ENCODE measurements at places on chromosomes 2 and 18.

DNA sequence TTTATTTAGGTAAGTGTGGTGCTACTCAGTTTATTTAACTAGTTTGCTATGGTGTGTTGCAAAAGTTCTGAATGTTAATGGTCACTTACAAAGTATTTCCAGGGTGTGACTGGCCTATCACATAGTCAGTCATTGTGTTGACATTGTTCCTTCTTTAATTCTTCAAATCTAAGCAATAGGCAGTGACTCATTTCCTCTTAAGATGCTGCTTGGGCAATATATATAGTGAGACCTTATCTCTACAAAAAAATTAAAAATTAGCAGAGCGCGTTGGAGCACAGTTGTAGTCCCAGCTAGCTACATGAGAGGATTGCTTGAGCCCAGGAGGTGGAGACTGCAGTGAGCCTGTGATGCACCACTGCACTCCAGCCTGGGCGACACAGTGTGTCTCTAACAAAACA is 5.8 kb upstream of the CCDC88A start:
- DNase-seq, result no peak

- DNase-seq, result no peak
Observed at GRCh38 chr2:104969564-104969963, 68.3 kb upstream of the MRPS9 start.

DNA sequence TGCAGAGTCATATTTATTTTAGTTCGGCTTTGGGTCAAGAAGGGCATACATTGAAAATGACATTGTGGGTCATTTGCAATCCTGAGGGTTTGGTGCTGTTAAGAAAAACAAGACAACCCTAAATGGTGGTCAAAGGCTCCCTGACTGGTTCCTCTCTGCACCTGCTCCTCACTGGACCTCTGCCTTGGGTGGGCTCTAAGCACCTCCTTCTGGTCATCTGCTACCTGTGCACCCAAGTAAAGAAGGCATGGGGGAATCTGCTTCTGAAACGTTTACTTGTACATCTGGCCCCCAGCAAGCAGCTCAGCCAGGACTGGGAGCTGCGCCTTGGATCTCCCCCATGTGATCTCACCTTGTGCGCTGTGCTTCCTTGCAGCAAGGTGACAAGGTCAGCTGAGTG is 55.2 kb upstream of the MAL start:
- no peak for DNase-seq

GRCh38 chr2:174802459-174802858 is 38.2 kb upstream of the CHRNA1 start:
- DNase-seq, result no peak

- no peak for DNase-seq
Observed at GRCh38 chr2:99911736-99912135, 230.7 kb downstream of the AFF3 start.

- DNase-seq, result no peak
Observed at GRCh38 chr2:5290900-5291546, 401.2 kb upstream of the SOX11 start.

GRCh38 chr2:105645938-105646773 is 98.6 kb upstream of the NCK2 start:
- DNase-seq, result no peak

DNA sequence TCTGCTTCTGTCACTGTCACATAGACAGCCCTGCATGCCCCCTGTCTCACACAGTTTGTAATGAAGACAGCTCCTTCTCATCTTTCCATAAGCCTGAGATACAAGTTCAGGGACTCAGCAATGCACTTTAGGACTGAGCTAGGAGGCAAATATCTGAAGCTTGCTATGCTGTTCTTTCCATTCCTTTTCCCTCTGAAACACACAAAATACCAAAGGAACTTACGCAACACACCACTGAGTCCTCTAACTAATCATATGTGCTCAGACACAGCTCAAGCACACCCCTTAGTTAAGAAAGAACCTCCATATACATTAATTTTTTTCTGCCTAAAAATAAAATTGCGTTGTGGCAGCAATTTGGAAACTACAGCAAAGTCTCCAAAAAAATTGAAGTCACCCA is 17.9 kb downstream of the SERPINB8 start:
- no peak for DNase-seq

GRCh38 chr2:102678442-102678841 is 59.1 kb downstream of the SLC9A2 start:
- DNase-seq, result no peak

DNA sequence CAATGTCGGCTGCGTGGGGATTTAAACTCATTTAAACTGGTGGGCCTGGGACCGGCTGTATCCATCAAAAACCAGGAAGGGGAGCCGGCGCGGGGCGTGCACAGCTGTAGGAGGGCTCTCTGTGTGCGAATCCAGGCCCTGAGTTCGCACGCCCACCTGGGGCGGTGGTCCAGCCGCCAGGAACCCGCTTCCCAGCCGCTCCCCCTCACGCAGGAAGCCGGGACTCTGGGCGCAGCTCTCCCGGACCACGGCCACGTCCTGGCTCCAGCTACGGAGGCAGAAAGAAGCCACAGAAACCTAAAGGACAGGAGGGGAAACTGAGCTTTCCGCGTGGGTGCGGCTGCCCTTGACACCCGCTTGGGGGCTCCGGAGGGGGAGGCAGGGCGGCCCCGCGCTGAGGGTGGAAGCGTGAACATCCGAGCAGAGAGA is 80.6 kb downstream of the GFPT1 start:
- no peak for DNase-seq

GRCh38 chr2:152559008-152559407 is 158.3 kb downstream of the PRPF40A start:
- no peak for DNase-seq

- no peak for DNase-seq
Observed at GRCh38 chr18:13511961-13512577, 214.3 kb downstream of the FAM210A start.

DNA sequence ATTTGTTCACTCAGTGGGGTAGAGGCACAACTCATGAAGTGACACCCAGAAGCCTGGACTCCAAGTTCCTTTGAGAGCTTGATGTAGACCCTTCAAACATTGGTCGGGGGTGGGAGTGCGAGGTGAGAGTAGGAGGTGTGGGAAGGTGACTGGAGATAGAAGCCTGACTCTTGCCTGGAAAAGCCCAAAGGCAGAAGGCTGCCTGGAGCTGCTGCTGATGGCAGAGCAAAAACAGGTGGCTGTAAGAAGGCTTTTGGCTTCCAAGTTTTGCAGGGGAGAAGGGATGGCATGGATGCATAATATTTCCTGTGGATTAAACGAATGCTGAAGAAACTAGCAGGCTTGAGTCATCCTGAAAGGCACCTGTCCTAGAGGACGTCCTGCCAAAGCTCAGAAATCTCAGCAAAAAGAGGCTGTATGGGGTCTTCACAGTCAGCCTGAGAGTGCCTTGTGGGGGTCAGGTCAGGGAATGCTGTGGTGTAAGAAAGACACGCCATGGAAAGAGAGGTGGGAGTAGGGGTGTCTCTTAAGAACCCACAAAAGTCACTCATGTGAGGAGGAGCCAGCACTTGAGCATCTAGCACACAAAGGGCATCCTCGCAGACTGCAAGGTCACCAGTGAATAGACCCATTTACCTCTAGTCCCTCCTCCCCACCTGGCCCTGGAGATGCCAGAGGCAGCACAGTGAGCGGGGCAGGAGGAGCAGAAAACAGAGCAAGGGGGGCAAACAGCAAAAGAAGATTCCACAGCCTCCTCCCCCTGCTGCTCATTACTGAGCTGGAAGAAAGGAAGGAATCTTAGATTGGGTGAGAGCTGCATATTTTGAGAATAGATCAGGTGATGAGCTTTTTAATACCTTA is 37.5 kb downstream of the FASTKD2 start:
- DNase-seq, result no peak

- no peak for DNase-seq
Observed at GRCh38 chr2:20428717-20429490, 18.0 kb upstream of the RHOB start.

- no peak for DNase-seq
Observed at GRCh38 chr2:11542275-11542819, 8.5 kb downstream of the GREB1 start.

GRCh38 chr2:11458753-11459152 is 7.2 kb downstream of the E2F6 start:
- DNase-seq, result no peak

GRCh38 chr2:15579641-15580040 is 12.0 kb upstream of the DDX1 start:
- no peak for DNase-seq

DNA sequence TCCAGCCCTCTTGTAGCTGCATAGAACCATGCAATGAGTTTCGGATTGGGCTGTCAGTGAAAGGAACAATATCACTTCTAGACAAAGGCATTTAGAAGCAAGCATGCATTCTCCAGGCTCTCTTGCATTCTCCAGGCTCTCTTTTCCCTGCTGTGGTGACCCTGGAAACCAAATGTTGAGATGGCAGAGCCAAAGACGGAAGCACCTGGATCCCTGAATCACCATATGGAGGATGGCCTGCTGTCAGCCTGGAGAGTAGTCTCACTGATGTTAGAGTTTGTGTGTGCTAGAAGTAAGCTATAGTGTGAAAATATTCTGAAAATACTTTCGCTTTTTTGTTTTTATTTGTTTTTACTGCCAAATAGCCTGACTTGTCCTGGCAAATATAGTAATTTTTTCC is 203.9 kb downstream of the C1D start:
- DNase-seq, result no peak

GRCh38 chr2:70938586-70938950 is 2.9 kb downstream of the ATP6V1B1 start:
- no peak for DNase-seq

GRCh38 chr2:241550616-241551580 is 7.6 kb upstream of the BOK start:
- DNase-seq, result no peak

GRCh38 chr2:146246736-146247523 is 1597.9 kb upstream of the ACVR2A start:
- DNase-seq, result no peak

GRCh38 chr2:7706791-7707190 is 789.6 kb downstream of the RNF144A start:
- no peak for DNase-seq

DNA sequence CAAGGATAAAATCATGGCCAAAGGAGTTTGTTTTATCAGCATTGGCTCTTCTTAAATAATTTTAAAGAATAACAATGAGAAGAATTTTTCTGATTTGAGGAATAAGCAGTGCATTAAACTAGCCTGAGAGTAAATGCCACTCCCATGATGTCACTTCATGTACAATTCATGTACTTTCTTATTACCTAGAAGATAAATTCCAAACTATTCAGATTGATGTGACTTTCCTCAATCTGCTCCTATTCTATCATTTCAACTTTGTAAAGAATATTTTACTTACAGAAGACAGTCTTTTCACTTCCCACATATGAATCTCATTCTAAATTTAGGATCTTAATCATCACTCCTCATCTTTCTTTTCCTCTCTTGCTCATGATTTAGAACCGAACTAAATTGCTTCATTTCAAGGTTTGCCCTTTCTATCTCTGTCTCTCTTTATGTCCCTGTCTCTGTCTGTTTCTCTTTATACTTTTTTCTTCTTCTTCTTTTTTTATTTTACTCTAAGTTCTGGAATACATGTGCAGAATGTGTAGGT is 1142.0 kb upstream of the PIK3C3 start:
- no peak for DNase-seq

- no peak for DNase-seq
Observed at GRCh38 chr2:174112073-174112472, 136.3 kb downstream of the OLA1 start.

GRCh38 chr2:72914206-72914559 is 3.1 kb upstream of the EMX1 start:
- no peak for DNase-seq

DNA sequence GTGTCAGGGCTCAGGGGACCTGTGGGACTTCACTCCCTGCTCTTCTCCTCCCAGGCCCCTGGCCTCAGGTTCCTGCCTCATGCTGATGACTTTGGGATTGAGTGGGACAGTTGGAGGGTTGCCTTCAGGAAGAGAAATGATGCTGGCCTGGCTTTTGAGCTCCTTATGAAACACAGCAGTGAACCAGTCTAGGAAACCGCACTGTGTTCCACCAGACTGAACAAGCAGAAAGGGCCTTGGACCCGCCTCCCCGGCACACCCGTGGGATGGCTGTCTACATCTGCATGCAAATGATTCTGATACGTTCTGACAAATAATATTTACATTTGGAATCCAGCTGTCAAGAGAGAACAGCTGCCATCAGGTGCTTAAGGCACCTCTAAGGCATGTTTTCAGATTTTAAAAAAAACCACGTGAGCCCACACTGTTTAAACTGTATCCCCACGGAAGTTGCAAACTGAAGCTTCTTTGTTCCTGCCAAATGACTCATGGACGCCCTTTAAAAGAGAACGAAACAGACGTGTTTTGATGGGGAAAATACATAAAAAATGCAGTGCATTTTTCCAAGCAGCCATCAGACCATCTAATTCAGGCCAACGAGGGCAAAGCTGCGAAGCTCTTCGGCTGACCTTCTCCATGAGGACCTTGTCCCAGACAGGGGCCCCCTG is 27.6 kb upstream of the ASAP2 start:
- DNase-seq, result no peak

DNA sequence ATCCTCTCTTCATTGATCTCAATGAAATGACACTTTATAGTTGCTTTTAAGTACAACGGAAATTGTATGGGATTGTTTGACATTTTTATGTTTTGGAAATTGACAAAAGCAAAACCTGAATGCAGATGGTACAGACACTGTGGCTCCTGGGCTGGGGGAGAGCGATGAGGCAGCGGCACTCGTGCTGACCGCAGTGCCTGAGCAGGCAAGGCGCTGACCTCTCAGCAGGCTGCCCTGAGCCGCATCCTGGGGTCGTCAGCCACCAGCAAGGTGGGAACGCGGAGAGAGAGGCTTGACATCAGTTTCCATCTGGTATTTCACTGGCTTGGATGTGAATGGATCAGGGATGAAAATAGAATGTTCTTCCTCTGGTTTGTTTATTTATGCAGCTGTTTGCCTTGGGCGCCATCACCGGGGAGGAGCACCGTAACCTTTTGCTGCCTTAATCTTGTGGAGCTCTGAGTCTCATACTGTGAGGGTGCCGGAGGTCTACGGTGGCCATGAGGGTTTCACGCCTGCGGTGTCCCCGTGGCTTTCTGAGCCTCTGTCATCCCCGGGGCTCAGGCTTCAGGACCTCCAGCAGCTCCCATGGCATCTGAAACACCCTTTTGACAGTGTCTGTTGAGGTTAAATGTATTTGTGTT is 94.8 kb upstream of the TPO start:
- DNase-seq, result no peak

GRCh38 chr2:239433777-239434403 is 33.1 kb upstream of the HDAC4 start:
- no peak for DNase-seq

GRCh38 chr2:38626326-38627035 is 23.8 kb upstream of the HNRNPLL start:
- DNase-seq, result peak; percentile 20

- no peak for DNase-seq
Observed at GRCh38 chr2:223230352-223230751, 178.4 kb downstream of the KCNE4 start.
